ENCODE measurements at places on chromosomes 12 and 14.

- peak; percentile 94 for DNase-seq
These were observed 16.8 kb downstream of the ATP5MC2 start for GRCh38 chr12:53659011-53659551.

- DNase-seq, result no peak
These were observed 65.6 kb downstream of the TESC start for GRCh38 chr12:117033382-117034221.

- no peak for DNase-seq
These were observed 51.1 kb downstream of the ITPK1 start for GRCh38 chr14:93064411-93065271.

DNA sequence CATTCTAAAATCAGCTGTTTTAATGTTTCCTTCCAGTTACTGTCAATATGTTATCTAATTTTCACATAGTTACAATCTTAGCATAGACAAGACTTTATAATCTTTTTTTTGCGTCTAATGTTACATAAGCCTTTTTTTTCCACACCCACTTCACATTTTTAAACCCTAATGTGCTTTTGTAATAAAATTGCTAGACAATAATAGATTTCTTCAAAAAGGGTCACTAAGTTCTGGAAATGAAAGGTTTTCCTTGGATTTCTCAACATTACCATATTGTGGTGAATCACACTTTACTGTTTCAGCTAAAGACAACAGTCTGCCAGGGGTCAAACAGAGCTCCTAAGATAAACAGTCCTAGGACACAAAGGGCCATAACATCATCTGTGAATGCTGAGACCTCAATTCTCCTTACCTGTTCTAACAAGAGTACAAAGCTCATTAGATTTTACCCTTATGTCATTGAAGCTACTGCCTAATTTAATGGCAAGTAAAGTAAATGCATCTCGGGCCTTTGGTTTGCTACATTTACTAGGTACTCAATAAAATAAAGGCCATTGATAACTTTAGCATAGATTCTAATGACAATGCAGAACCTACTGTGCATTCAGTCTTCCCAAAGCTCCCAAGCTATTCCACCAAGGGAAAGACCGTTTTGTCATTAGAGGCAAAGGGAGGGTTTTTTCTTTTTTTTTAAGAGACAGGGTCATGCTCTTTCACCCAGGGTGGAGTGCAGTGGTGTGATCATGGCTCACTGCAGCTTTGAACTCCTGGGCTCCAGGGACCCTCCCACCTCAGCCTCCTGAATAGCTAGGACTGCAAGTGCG is 111.2 kb upstream of the SLC38A2 start:
- DNase-seq, result no peak

GRCh38 chr14:77041881-77042545 is 13.5 kb upstream of the IRF2BPL start:
- DNase-seq, result no peak

DNA sequence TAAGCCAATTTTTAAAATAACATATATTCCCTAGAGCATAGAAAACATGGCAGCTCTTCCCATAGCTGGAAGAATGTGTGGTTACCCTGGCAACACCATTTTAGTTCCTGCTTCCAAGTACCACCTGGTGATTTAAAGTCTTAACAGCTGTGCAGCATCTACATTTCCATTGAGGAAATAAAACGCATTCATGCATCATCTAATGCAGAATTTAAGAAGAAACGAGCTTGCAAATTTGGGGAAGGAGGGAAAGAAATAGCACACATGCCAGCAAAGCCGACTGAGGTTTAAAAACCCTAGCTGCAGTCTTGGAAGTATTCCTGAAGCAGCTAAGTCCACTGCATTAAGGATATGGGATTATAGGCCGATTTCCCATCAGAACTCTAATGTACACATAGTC is 22.8 kb upstream of the SLC38A2 start:
- no peak for DNase-seq

Measured in NCI-H146 (cell line).